Epithelial cell of esophagus (primary cell): ENCODE measurements at places on chromosomes 13 and 19.

- no peak for DNase-seq
Observed at GRCh38 chr13:91792054-91792453, 393.6 kb downstream of the GPC5 start.

DNA sequence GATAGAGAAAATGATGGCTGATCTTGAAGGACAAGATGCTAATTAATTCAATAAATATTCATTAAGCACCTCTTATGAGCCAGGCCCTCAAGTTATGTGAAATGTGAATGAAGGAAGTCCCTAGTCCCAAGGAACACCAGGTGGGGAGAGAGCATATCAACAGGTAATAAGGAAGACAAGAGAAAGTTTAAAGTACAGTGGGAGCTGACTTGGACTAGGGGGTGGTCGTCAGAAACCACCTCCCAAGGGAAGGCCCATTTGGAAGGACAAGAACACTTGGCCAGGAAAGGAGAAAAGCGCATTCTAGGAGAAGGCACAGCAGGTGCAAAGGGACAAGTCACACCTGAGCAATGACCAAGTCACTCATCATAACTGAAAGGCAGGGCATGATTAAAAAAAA lies 72.7 kb downstream of the DOCK9 start:
- DNase-seq: no peak

- DNase-seq: peak; percentile 75
Observed at GRCh38 chr13:75715601-75716523, 79.7 kb downstream of the LMO7 start.

GRCh38 chr19:39870171-39870971 lies 24.2 kb upstream of the FBL start:
- no peak for DNase-seq

DNA sequence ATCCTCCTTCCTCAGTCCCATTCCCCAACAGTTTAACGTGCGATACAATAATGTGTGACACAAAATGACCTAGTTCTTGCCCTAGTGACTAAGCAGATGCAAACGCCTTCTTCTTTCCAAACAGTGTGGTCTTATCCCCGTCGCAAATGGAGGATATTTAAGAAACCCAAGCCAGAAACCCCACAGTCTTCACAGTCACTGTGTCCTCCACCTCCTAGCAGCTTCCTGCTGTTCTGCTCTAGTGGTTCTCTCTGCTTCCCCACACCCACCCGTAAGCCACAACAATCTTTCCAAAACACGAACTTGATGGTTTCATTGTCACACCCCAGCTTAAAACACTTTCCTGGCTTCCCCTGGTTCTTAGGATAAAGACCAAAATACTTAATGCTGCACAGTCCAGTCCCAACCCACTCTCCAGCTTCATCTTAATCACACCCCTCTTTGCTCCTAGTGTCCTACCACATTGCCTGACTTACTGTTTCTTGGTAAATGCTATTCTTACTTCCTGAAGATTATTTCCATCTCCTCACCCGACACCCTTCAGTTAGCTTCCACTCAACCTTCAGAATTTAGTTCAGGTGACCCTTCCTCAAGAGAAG lies 32.3 kb downstream of the ITM2B start:
- DNase-seq: no peak

- no peak for DNase-seq
Observed at GRCh38 chr13:110410936-110411687, 104.0 kb downstream of the COL4A2 start.

DNA sequence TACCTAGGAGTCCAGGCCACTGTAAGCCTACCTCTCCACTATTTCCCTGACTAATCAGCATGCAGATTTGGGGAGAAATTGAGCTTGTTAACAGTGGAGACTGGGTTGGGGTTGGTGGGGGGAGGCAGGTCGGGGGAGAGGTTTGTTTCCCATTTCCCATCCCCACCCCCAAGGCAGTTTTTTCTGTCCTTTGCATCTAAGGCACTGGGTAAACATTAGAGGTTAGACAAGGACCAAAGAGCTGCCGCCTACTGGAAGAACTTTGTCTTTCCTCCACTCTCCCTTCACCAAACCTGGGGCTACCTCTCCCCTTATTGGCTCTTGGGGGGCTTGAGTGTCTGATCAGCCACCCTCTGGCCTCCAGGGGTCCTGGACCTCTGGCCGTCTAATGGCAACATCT lies 953 bp downstream of the KCNN4 start:
- no peak for DNase-seq

DNA sequence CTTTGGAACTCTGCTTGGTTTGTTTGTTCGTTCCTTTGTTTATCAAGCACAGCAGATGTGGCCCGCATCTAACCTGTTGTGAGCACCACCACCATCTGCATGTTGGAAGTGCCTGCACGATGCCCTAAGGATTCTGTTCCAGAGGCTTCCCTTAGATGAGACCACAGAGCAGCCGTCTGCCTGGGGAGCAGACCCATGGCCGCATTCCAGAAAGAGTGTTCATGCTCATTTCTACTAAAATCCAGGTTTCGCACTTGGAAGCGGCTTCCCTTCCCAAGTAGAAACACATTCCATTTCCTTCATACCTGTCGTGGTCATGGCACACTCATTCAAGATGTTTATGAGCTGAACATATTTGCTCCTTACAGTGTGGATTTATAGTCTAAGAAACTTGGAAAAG lies 27.2 kb downstream of the COL4A2 start:
- DNase-seq: peak; percentile 72

DNA sequence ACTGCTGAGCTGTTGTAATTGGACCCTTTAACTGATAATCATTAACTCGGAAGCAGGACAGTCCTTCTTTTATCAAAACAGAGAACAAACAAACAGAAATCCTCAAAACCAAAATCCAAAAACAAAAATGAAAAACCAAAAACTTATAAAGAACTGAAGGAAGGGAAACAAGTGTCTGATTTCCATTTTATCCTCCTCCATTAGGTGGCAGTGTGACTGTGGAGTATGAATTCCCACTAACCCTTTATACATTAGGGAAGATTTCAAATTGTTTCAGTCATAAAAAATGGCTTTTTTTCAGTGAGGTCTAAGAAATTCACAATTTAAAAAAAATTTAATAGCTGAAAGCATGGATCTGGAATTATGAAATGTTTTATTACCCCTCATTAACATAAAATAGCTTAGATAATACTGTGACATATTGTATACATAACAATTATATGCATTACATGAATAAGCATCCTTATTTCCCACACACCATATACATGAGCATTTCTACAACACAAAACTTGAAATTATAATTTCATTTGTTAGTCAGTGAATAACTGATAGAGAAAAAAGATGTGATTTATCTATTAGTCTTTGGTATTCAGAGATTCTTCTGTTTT lies 1074.3 kb upstream of the PCDH9 start:
- DNase-seq: peak; percentile 49

- peak; percentile 54 for DNase-seq
Observed at GRCh38 chr19:49954092-49954829, 6.7 kb downstream of the SIGLEC11 start.

DNA sequence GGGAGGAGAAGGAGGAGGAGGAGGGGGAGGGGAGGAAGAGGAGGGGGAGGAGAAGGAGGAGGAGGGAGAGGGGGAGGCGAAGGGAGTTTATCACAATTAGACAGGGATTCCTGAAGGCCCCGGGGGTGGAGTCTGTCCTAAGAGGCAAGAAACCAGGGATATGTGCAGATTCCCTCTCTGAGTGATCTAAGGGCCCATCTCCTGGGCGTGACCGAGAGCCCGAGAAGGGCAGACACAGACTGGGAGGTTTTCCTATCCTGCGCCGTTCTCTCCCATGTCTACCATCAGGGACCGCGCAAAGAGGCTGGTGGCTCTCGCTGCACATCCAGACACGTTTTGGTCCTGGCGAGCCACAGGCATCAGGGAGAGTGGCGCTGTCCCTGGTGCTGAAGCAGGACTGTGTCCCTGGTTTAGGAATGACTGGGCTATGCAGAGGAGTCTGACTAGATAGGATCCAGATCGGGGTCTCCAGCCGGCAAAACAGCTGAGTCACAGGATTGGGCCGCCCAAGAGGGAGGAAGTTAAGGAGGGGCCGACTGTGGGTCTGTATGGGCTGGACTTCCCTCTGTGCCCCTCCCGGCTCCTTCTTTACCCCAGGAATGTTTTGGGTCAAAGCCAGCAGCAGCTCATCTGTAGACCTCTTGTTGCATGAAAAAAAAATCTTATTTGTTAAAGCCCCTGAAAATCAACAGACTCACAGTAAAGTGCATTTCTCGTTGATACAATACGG lies 17.9 kb upstream of the ZNF175 start:
- peak; percentile 66 for DNase-seq
